ENCODE measurements at places on chromosomes 6 and 20. TPM values are rescaled to one million over a fixed set of nuclear protein-coding genes. Genes with fewer than 3 reads are reported as not detected.

The MYLK2 gene
- 1.8 TPM for total RNA-seq

The GTSF1L gene
- not detected for total RNA-seq

The ZNF341 gene
- 4.6 TPM for total RNA-seq

The UBE2C gene
- total RNA-seq, result 89.7 TPM

The NUP43 gene
- total RNA-seq, result 73.2 TPM

The C6orf52 gene
- 2.4 TPM for total RNA-seq

The BMP6 gene
- total RNA-seq, result not detected

- no peaks in the 10 kb centered on the region for H3K36me3 ChIP-seq
- no peak overlapping the region for H3K27ac ChIP-seq
- H3K4me3 ChIP-seq, result no peak overlapping the region
- no peaks in the 10 kb centered on the region for H3K4me1 ChIP-seq
Measured at GRCh38 chr6:72414657-72415056, 207.2 kb upstream of the KCNQ5 start.

DNA sequence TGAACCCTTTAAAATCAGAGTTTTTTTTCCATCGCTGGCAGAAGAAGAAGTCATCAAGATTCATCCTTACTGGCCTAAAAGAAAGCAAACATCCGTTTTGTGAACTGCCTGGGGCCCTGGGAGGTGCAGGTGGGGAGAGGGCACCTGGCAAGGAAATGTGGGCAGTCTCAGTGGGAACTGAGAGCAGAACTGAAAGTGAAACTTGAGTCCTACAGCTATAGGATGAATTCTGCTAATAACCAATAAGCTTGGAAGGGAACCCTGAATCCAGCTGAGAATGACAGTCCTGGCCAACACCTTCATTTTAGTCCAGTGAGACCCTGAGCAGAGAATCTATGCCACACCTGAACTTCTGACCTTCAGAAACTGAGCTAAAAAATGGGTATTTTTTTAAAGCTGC lies 130.1 kb upstream of the ASCC3 start:
- no peaks in the 10 kb centered on the region for H3K36me3 ChIP-seq
- H3K27ac ChIP-seq, result no peak overlapping the region
- H3K27me3 ChIP-seq, result no peaks in the 10 kb centered on the region
- peaks cover 3% of the 10 kb centered on the region for H3K4me1 ChIP-seq
- H3K4me3 ChIP-seq, result no peak overlapping the region
- DNase-seq, result no peak

GRCh38 chr6:82017288-82017687 lies 230.3 kb downstream of the IBTK start:
- H3K27ac ChIP-seq, result no peak overlapping the region
- H3K36me3 ChIP-seq, result no peaks in the 10 kb centered on the region
- DNase-seq, result no peak

DNA sequence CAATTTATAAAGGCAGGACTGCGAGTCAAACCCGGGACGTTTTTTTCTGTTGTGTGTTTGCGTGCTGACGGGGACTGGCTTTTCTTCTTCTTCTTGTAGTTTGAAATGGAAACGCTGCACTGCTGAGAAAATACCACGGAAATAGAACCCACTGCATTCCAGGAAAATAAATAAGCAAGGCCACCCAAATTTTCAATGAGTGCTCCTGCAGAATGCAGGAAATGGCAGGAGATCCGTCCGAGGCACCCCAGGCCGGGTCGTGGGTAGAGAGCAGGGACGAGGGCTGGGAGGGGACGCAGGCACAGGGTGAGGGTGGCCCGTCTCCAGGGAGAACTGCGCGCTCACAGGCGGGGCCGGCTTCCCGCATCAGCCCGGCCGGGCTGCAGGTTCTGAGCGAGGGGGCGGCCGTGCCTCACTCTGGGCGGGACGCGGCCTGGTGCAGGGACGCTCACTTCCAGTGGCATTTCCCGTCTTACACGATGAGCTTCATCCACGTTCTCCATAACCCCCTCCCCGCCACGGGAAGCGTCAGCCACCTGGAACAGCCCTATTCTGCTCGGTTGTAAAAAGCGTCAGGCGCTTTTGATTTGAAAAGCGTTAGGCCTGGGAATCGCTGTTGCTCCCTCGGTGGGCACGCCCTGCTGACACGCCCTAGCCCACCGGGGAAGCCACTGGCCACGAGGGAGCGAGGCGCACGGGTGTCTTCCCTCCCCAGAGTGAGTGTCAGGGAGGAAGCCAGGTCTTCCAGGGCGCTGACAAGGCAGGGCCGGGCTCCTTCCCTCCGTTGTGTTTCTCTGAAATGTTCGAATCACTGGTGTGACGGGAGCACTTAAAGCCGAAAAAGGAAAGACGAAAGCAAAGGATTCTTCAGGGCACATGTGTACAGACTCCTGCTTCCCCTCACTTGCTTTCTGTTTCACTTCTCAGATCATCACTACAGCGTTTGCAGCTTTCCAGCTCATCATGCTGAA lies 17.9 kb upstream of the EXOC2 start:
- peak; percentile 68 for DNase-seq
- H3K36me3 ChIP-seq, result no peaks in the 10 kb centered on the region
- H3K27me3 ChIP-seq, result peaks cover 4% of the 10 kb centered on the region
- peaks cover 20% of the 10 kb centered on the region for H3K4me1 ChIP-seq
- peak overlapping the region; percentile 99 for H3K4me3 ChIP-seq

DNA sequence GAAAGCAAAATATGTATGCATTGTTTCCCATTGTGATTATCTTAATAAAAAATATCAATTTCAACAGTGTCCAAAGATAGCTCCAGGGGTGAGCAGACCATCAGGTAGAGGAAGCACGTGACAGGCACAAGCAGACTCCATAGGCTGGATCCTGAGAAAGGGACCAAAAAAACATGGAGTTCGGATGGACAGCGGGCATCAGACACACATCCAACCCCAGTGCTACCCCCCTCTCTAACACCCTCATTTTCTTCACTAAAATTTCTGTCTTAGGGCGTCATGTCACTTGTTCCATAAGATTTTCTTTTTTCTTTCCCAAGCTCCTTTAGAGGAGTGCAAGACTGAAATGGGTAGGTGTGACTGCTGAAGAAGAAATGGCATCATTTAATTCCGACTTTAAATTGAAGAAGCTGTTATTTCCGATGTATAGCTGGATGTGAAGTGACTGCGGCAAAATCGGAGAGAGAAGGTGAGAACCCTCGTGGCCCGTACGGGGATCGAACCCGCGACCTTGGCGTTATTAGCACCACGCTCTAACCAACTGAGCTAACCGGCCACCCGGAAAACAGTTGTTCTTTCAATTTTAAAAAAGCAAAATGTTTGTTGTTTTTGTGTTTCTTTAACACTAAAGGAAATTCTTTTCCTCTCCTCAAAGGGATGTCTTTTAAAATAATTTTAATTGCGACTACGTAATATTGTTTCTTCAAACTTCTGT lies 10.3 kb upstream of the PRSS16 start:
- H3K27me3 ChIP-seq, result peaks cover 70% of the 10 kb centered on the region
- DNase-seq, result no peak
- H3K4me1 ChIP-seq, result peaks cover 28% of the 10 kb centered on the region
- peak overlapping the region; percentile 70 for H3K4me3 ChIP-seq

GRCh38 chr6:158226655-158227512 lies 58.7 kb downstream of the GTF2H5 start:
- no peak overlapping the region for H3K27ac ChIP-seq
- no peak for DNase-seq
- no peaks in the 10 kb centered on the region for H3K27me3 ChIP-seq
- H3K4me1 ChIP-seq, result peaks cover 4% of the 10 kb centered on the region

DNA sequence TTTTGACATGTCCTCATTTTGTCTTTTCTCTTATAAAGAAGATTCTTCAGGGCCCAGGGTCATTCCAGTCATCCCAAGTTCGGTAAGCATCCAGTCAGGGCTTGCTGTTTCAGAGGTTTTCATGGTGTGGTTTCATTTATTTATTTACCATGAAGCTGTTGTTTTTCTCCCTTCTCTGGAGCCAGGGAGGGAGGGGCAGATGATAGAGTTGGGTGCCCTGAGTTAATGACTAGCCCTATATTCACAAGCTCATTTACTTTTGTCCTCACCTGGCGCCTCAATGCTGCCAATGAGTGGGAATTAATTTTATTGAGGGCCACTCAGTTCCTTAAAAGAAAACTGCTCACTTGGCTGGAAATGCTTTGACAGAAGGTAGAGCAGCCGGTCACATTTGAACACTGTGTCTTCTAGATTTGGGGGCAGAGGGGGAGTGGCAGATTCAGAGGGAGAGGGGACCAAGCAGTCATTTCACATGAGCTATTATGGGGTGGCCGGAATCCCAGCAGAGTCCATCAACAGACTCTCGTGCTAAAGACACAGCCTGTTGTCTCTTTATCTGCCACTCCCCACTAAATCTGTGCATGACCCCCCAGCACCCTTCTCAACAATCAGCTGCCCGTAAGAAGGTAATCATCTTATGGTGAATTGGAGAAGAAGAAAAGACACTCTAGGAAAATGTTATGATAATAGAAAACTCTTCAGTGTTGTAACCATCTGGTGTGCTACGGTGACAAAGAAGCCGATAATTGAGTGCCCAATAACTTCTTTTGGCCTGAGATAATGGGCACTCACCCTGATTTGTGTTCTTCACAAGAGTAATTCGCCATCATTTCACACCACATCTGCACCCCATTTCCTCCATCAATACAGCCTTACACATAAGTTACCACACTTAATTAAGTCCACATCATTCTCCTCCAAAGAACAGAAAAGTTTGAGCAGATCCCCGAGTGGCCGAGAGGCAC lies 573.5 kb upstream of the JAG1 start:
- H3K36me3 ChIP-seq, result no peaks in the 10 kb centered on the region
- no peak overlapping the region for H3K4me3 ChIP-seq
- peaks cover 3% of the 10 kb centered on the region for H3K4me1 ChIP-seq
- H3K27ac ChIP-seq, result no peak overlapping the region

GRCh38 chr20:3563548-3564177 lies 92.8 kb downstream of the ATRN start:
- peaks cover 6% of the 10 kb centered on the region for H3K36me3 ChIP-seq
- DNase-seq, result no peak
- no peak overlapping the region for H3K27ac ChIP-seq
- H3K4me1 ChIP-seq, result peaks cover 3% of the 10 kb centered on the region
- no peaks in the 10 kb centered on the region for H3K27me3 ChIP-seq

GRCh38 chr6:134009876-134010275 lies 42.5 kb downstream of the SLC2A12 start:
- no peak overlapping the region for H3K4me3 ChIP-seq
- no peaks in the 10 kb centered on the region for H3K36me3 ChIP-seq
- H3K27ac ChIP-seq, result no peak overlapping the region

DNA sequence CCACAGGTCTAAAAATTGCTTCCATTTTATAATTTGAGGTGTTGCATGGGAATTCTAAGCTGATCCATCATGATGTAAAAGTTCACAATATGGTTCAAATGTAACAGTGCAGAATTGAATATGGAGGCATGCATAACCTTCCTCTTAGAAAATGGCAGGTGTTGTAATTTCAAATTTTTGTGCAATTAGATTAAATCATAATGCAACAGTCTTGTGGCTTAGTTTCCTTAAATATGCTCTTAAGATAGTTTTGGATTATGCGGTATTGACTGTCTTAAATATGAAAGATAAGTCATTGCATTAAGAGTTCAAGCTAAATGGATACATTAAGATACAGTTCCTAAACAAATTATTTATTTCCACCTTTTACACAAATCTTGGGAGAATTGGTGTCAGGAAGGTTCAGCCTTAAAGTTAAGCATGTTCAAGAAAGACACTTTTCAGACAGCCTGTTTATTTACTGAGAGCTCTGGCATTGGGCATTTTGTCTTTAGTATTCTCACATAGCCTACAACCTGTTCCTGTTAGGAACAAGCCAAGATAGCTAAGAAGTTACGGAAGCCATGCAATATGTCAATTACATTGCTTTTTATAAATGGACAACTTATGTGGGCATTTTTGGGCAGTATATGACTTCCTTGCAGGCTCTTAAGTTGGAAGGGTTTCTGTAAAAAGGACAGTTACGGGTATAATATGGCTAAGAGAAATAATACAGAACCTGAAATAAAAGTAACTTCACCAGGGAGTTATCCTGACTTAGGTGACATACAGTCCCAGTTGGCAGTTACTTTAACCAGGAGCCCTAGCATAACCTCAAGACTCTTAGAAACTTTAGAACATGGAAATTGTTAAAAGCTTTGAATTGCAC lies 9.3 kb downstream of the SRSF3 start:
- H3K4me3 ChIP-seq, result no peak overlapping the region
- peaks cover 53% of the 10 kb centered on the region for H3K4me1 ChIP-seq
- DNase-seq, result no peak
- peaks cover 64% of the 10 kb centered on the region for H3K36me3 ChIP-seq

- H3K27me3 ChIP-seq, result no peaks in the 10 kb centered on the region
- H3K4me3 ChIP-seq, result no peak overlapping the region
- no peak overlapping the region for H3K27ac ChIP-seq
- peaks cover 5% of the 10 kb centered on the region for H3K36me3 ChIP-seq
- no peak for DNase-seq
Measured at GRCh38 chr6:92132457-92132856, 1286.9 kb downstream of the EPHA7 start.

DNA sequence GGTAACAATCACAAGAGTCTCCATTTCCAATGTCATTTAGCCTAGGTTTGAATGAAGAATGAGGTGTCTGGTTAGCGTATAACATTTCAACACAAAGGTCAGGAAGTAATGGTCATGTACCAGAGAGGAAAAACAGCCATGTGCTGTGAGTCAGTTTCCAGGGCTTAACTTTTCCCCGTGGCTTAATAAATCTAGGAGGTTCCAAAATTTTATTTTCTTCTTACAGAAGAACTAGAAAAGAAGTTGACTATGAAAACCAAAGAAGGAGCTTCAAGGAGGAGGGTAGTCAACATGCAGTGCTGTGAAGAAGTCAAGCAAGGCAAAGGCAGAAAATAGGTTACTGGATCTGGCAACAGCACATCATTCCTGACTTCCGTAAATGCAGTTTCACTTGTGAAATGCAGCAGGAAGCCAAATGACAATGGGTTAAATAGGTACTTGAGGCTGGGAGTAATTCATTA lies 8.4 kb upstream of the GABRR2 start:
- no peak overlapping the region for H3K4me3 ChIP-seq
- H3K27ac ChIP-seq, result no peak overlapping the region
- peaks cover 4% of the 10 kb centered on the region for H3K36me3 ChIP-seq
- no peaks in the 10 kb centered on the region for H3K27me3 ChIP-seq

GRCh38 chr6:71400852-71401251 lies 112.2 kb downstream of the OGFRL1 start:
- peaks cover 6% of the 10 kb centered on the region for H3K27me3 ChIP-seq
- H3K36me3 ChIP-seq, result no peaks in the 10 kb centered on the region
- H3K27ac ChIP-seq, result no peak overlapping the region
- H3K4me1 ChIP-seq, result no peaks in the 10 kb centered on the region
- no peak overlapping the region for H3K4me3 ChIP-seq

DNA sequence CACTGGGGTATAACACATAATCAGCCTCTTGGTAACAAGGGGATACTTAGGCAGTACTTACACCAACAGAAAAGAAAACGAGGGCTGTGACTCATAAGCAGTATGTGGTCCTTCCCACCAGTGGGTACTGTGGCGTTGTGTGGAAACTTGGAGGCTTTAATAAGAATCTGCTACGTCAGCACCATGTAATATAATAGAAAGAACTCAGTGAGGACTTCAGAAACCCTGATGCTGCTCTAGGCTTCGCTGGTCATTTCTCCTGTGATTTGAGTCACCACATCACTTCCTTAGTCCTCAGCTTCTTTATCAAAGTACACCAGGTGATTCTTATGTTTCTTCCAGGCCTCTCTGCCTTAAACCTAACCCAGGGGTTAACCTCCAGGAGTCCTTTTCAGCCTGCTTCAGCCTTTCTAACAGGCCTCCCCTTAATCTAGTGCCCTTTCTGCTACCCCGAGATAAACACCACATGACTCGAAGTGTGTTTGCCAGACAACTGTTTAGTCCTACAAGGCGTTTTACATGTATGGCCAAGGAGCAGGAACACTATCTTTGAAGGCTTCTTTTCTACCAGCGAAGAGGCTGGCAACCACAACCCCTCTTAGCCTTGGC lies 68.5 kb downstream of the FYN start:
- peak overlapping the region; percentile 96 for H3K27ac ChIP-seq
- peak overlapping the region; percentile 86 for H3K4me3 ChIP-seq
- H3K27me3 ChIP-seq, result no peaks in the 10 kb centered on the region
- H3K36me3 ChIP-seq, result peaks cover 5% of the 10 kb centered on the region
